Dermis microvascular lymphatic vessel endothelial cell (primary cell): ENCODE measurements at places on chromosomes 4 and X.
A peak's percentile ranks its signal among the peaks of the same experiment; 100 is the strongest.

- no peak for DNase-seq
Observed at GRCh38 chrX:68880846-68881552, 52.2 kb downstream of the EFNB1 start.

- DNase-seq: peak; percentile 48
Observed at GRCh38 chrX:107672955-107673378, 44.7 kb downstream of the PRPS1 start.

DNA sequence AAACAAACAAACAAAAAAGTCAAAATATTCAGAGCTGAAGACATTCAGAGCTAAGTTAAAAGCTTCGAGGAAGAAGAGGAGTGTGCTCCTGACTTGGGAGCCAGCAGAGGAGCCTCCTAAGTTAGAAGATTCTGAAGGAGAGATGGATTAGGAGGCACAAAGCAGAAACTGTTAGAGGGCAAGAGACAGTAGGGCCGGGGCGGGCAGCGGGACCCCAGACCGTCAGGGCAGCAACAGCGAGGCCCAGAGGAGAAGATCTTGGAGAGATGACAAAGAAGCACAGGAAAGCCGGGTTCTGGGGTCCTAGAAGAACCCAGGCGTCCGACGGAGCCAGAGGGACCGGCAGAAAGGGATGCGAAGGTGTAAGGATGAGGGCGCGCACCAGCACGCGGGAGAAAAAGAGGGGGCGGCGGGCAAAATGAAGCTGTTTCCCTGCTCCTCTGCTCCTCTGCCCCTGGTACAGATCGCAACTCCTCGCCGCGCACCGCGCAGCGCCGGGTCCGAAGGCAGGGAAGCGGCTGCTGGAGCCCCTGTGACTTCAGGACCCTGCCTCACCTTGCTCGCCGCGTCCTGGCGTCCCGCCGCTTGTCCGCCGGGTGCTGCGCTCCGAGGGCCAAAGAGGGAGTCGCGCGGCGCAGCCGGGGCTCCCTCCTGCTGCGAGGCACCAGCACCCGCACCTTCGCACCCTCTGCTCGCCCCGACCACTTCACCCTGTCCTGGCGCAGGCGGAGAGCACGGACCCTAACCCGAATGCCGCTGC is 477 bp downstream of the KLHL13 start:
- DNase-seq: peak; percentile 3

DNA sequence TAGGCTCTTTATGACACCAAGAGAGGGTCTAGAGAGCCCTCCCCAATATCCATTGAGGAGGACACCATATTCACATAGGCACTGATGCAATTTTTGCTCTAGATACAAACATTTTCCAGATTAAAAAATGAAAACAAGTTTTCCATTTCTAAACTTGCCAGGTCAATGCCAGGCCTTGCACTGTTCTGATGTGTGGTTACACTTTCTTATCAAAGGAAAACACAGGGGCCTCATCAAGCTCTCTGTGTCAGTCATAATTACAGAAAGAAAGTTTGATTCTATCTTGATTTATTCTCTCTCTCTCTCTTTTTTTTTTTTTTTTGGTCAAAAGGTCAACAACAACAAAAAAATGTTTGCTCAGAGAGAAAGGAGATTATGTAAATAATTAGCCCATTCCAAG is 80.2 kb upstream of the ACSL4 start:
- no peak for DNase-seq
